ENCODE measurements at places on chromosomes 2 and 18. TPM values are rescaled to one million over a fixed set of nuclear protein-coding genes. Genes with fewer than 3 reads are reported as not detected.

Gene ACSL3
- total RNA-seq = 184 TPM

Gene OR6B2
- not detected for total RNA-seq

Gene COLEC11
- 0.76 TPM for total RNA-seq

Gene VWC2L
- not detected for total RNA-seq

Gene CENPO
- total RNA-seq = 48.4 TPM

Gene AGXT
- total RNA-seq = not detected

Measured in A549 treated with dexamethasone at 1 μM for 4 hours (cell line).